ENCODE measurements at places on chromosomes 5 and 9.
A peak's percentile ranks its signal among the peaks of the same experiment; 100 is the strongest.

DNA sequence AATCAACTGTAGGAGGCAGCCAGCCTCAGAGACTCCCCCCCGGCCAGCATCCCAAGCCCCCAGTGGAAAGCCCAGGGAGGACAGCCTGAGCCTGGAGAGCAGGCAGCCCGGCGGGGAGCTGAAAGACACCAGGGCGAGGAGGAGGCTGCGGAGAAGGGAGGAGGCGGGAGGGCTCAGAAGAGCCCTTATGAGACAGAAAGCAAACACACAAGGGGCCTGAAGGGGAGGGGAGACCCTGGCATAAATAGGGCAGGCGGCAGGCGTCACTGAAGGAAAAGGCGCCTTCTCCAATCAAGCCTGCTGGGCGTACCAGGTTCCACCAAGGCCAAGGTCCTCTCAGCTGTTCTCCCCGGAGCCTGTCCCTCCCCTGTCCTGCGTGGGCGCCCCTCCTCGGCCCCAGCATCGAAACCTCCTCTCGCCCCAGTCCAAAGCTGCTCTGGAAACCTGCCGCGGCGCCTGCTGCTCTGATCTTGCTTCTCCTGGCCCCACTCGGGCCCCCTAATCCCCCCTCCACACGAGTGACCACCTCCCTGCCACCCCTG is 1.3 kb downstream of the SLC9A3 start:
- DNase-seq, result no peak

- DNase-seq, result peak; percentile 6
These were observed 344.7 kb upstream of the RGMB start for GRCh38 chr5:98428806-98429205.

GRCh38 chr5:123454259-123454911 is 31.2 kb upstream of the CEP120 start:
- DNase-seq, result no peak

DNA sequence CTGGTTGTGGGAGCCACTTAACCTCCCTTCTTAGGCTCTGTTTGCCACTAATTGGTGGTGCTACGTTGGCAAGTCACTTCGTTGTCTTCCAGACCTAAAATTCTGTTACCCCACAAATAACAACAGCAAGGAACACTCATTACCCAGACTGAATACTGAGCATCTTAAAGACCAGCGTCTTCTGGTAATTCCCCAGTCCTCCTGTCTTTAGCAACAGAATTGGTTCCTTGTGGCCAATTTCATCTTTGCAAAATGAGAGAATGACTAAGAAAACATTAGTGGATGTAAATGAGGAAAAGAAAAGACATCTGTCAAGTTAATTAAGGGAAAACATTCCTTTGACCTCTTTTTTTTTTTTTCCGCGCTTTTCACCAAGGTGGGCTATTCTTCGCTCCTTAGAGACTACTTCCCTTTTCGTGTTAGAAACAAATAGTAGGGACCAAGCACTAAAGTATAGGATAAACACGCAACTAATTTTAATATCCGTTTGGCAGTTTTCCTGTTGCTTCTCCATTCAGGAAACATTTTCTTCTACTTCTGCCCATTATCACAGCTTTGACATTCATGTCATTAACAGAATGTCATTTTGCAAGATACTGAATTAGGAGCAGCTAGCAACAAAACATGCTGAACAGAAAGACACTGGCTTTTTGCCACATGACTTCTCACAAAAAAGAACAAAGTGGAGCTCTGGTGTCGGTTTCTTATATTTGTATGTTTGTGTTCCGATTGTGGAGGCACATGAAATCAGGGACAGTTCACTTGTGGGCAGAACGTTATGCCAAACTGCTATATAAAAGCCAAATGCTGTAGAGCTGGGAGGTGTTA is 154.2 kb downstream of the CD180 start:
- DNase-seq, result no peak

- DNase-seq, result no peak
These were observed 94.4 kb upstream of the FSTL4 start for GRCh38 chr5:133706506-133707430.

GRCh38 chr5:141234109-141234667 is 11.0 kb upstream of the PCDHB15 start:
- DNase-seq, result no peak

GRCh38 chr5:133801955-133802751 is 166.3 kb downstream of the C5orf15 start:
- DNase-seq, result no peak

All from Jurkat, Clone E6-1 (cell line).